ENCODE measurements at places on chromosomes 6 and 20. TPM values are rescaled to one million over a fixed set of nuclear protein-coding genes. Genes with fewer than 3 reads are reported as not detected.

The CFB gene
- total RNA-seq, result not detected

The ENPP3 gene
- total RNA-seq, result 0.35 TPM

The LST1 gene
- 36.8 TPM for total RNA-seq

The MUC21 gene
- not detected for total RNA-seq

The TUBB2B gene
- total RNA-seq, result not detected

The TMEM74B gene
- total RNA-seq, result not detected

The SPATS1 gene
- total RNA-seq, result not detected

The DAAM2 gene
- total RNA-seq, result not detected

The SLC35F1 gene
- not detected for total RNA-seq

The UCKL1 gene
- 41.0 TPM for total RNA-seq

The NR2E1 gene
- total RNA-seq, result not detected

The GMPR gene
- total RNA-seq, result 3.3 TPM

The WFDC9 gene
- total RNA-seq, result not detected

The CLIC5 gene
- 3.8 TPM for total RNA-seq

The E2F1 gene
- 64.9 TPM for total RNA-seq

The CPXM1 gene
- not detected for total RNA-seq

The HRH3 gene
- not detected for total RNA-seq

GRCh38 chr6:34791164-34791700, 651 bp upstream of the BLTP3A start:
- no peak for DNase-seq

GRCh38 chr6:30311671-30312070, 15.1 kb upstream of the TRIM39 start:
- no peak for DNase-seq

DNA sequence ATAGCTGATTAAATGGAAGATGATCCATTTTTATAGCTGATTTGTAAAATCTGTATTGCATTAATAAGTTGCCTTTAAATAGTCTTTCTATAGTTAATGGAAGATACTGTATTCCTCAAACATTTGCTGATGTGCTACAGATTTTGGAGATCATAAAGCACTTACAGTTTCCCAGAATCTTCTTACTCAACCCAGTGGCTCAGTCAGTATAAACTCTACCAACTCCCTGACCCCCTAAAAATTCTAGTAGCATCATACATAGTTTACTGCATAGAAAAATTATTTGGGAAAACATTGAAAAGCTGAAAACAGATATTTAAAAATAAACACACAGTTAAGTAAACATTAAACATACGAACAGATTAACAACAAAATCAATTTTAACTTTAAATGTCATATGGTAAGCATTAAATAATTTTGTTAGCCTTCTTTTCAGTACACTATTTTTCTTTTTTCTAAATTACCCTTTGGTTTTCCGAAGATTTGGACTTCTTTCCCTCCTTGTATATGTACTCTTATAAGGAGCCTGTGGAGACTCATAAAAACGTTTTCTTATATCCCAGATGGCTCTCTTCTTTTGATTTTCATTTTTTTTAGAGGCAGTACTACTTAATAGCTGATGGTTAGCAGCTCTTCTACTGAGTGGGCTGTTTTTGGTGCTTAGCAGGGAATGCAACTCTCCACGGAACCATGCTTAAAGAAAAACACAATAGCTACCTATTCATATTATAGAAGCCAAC, 62.7 kb upstream of the BMP5 start:
- no peak for DNase-seq

GRCh38 chr6:80329496-80329895, 223.0 kb downstream of the BCKDHB start:
- no peak for DNase-seq

DNA sequence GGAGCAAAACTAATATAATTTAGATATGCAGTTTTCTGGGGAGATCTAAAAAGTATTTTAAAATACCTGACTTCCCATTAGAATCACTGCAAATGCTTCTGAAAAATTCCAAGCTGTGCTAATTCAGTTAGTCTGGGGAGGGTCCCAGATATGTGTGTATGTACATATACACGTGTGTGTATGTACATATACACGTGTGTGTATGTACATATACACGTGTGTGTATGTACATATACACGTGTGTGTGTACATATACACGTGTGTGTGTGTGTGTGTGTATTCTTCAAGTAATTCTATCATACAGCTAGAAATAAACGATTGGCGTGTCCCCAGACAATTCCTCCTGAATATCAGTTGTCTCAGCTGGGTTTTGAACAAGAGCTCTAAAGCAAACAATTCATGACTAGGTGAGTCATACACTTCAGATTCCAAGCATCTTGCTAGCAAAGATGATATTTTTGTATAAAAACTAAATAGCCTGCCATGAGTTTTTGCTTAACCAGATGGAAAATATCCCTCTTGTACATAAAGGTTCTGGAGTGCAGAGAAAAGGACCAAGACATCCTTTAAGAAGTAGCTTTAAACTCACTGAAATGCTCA, 58.2 kb downstream of the SPACA1 start:
- DNase-seq, result no peak

GRCh38 chr20:19758133-19758500, at the start of gene RIN2:
Gene RIN2, plus strand, starts transcription at chr20:19758258. Its CDS starts 131,344 bp downstream, at chr20:19889602.
- DNase-seq, result no peak

- DNase-seq, result no peak
These were observed 33.7 kb downstream of the RNF146 start for GRCh38 chr6:127300411-127300810.

DNA sequence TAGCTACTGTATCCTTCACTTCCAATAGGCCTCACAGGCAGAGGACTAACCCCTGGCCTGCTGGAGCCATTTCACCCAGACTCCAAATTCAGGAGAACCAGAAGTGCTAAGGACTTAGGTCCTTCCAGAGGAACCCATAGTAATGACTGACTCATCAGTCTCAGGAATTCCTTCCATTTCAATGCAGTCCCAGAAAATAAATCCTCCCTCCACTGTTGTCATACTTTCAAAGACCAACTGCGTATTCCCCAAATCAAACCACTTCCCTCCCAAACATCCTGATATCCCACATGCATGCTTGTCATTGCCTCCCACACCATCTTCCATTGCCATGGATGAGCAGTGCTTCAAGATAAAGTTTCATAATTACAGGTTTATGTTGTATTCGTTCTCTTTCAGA, 31.8 kb upstream of the NT5E start:
- no peak for DNase-seq

- DNase-seq, result no peak
These were observed 34.8 kb upstream of the ZNFX1 start for GRCh38 chr20:49312661-49313060.

DNA sequence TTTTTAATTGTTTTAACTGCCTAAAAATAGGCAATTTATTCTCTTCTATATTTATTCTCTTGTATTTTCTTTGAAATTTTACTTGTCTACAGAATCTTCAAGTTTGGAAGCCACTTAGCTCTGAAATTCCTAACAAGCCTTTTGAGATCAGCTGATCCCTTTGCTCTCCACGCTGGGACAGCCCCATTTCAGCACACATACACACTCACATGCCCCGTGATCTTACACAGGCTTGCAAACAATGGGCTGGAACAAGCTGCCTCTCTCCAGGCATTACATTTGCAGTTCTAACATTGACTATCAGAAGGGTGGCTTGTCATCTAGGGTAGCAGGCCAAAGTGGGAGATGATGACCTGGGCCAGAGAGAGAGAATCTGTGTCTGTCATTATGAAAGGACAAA, 62.1 kb upstream of the RAB32 start:
- DNase-seq, result no peak

- DNase-seq, result no peak
These were observed 60.8 kb downstream of the ERMARD start for GRCh38 chr6:169812257-169812644.

GRCh38 chr20:19583532-19584175, 174.4 kb upstream of the RIN2 start:
- DNase-seq, result peak; percentile 28

- DNase-seq, result no peak
These were observed 8.8 kb downstream of the NKX2-4 start for GRCh38 chr20:21388566-21388965.

DNA sequence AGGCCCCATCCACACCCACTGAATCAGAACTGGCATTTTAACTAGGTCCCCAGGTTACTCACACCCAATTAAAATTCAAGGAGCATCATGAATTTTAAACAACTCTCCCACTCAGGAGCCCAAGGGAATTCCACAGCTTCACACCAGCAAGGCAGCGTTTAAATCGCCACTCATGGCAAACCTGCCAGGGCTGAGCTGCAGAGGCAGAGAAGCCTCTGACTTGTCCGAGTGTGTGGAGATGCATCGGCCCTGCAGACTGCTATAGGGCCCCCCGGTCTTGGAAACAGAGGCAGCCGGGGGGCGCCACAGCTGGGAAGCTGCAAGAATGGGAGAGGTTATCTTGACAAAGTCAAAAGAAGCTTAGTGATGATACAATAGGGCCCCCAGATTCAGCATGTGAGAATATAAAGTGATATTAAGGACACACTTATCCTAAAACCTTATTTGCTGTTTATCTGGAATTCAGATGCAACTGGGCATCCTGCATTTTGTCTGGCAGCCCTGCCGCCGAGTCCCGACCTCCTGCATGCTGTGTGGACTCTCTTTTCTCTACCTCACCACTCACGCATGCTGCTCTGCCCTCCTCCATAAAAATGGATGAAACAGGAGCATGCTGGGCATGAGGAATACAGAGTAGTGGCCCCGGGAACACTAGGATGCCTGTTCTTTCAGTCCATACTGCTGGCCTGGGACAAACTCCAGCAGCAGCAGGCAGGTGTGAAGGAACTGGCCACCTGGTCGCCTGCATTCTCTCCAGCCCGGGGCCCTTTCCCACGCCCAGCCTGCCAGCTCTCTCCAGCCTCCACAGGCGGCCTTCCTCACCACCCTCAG, 126.1 kb downstream of the PXDC1 start:
- DNase-seq, result no peak

DNA sequence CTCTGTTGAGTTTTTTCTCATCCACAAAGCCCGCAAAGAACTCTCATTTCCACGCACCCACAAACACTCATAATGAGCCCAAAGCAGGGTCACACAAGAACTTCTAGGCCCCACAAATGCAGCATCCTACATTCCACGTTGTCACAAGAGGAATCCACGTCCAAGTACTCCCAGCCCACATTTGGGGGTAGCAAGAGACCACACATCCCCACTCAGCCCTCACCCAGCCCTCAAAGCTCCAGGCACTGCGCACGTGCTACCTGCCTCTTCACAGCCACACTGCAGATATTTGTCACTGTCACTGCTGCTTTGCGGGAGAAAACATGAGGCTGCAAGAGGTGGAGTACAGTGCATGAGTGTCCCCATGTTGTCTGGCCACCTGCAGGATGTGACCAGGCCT, 187.6 kb upstream of the CDYL start:
- DNase-seq, result no peak

- DNase-seq, result no peak
These were observed 7.5 kb downstream of the APMAP start for GRCh38 chr20:24984961-24985640.

DNA sequence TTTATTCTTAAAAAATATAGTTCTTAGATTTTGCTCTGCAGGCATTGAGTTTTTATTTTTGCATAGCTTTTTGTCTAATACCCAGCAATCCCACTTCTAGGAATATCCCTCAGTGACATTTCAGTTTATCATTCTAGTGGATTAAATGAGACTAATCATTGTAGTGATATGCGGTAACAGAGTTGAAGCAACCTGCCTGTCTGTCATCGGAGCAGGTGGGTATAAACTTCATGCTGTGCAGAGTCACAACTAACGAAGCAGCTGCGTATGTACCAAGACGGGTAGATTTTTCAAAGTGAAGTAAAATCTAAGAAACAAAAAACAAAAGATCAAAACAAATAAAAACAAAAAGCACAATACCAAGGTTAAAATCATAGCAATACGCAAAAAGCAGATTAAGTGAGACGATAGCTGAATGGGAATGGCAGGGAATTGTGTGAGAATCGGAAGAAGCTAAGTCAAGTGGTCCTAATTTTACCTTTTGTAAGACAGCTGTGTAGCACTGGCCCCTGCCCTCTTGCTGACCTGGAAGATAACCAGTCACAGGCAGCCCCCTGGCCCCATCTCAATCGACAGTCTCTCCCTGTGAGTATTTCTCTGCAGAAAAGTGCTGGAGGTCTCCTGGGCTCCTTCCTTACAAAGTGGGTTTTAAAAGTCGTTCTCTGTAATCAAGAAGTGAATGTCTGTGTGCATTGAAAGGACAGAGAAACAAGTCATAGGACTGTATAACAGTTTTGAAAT, 169.2 kb downstream of the OR2B2 start:
- DNase-seq, result no peak

GRCh38 chr6:150685860-150686259, 86.2 kb downstream of the PLEKHG1 start:
- DNase-seq, result peak; percentile 51

DNA sequence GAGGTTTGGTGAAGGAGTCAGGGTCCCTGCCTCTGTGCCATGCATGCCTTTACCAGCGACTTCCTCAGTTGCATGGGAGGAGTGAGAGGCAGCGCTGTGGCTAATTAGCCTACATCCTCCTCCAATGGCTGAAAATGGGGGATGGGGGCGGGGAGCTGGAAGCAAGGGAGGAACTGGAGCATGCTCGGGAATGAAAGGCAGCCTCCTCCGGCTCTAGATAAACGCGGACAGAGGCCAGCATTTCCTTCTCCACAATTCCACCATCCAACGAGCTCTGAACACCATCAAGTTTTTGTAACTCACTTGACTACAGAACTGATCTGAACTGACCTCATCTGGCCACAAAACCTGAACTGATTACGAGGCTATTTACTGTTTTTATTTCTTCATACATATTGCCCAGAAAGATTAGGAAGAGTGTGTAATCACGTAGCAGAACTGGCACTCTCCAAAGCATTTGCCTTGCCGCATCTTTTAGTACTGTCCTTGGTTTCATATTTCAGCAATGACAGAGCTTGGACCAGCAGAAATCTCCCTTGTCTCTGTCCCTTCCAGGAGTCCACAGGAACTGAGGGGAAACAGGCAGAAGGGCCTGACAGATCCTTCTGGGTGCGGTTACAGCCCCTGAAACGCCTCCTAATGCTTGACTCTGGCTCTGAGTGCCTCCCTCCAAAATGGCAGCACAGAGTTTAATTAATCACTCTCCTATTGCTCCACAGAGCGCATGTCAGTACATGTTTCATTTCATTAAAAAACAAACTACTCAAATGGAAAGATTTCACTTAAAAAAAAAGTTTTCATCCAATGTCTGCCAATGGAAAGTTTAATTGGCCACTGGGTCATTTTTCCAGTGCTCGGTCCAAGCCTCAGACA, 58.2 kb upstream of the TRAF3IP2 start:
- DNase-seq, result no peak

DNA sequence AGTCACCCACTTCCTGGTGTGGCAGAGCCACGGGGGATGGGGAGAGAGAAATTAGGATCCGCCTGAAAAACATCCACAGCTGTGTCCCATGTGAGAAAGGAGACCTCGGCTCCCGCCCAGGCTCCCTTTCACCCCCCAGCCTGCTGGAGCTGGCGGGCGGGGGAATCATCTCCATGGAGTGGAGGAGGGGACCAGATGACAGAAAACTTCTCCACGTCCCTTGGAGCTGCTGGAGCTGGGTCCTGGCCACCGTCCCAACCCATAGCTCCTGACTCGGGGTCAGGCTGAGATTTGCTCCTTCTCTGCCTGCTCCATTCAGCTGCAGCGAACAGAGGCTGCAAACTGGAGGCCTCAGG, 113.8 kb downstream of the CEBPB start:
- DNase-seq, result no peak
